ENCODE measurements at places on chromosomes 13 and 19.

GRCh38 chr19:45780448-45781213 lies 1.7 kb downstream of the DMPK start:
- DNase-seq: peak; percentile 17

DNA sequence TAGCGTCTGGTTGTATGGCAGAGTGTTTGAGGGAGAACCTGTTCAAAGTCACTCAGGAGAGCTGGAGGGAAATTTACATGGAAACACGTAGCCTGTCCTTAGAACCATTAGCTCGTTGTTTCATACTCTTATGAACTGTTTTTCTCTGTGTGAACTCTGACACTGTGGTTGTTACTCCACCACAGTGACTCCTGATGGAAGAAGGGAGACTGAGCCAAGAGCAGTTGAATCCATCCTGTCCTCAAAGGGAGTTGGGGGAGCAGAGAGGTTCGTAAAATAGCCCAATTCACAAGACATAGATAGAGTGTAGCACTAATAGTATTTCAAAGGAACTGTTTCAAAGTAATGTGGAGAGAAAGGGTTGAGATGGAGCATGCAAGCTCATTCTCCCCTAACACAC lies 964.8 kb downstream of the PCDH9 start:
- DNase-seq: no peak

DNA sequence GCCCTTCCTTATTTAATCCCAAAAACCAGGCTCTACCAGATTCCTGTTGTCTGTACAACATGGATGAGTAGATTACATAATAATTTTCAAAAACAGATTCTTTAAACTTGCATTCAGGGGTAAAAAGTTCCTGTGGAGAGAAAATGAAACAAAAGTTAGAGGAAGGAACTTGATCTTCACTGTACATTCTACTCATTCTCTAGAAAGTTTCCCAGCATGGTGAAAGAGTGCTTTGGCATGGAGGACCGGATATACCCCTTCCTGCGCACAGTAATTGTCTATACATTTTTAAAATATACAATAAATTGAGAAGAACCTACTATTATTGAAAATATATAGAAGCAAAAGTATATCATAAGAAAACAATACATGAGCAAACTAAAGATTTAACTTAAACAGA lies 274.2 kb downstream of the ITGBL1 start:
- DNase-seq: no peak

DNA sequence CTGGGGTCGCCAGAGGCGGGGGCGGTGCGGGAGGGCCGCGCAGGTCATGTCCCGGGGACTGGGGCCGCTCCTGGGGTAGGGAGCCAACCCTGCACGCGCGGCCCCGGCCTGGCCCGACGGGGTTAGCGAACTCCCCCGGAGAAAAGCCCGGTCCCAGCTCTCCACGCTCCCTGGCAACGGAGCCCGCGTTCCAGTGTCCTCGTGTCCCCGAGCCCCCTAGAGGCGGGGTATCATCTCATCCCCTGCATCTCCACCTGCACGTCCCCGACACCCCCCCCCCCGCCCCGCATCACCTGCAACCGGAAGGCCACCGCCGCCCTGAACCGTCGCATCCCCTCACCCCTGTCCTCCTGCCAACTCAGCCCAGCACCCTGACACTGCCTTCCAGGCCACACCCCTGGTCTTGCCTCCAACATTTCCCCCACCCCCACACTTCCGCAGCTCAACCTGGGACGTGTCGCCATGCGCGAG lies 2.7 kb downstream of the WDR88 start:
- DNase-seq: no peak

GRCh38 chr13:45542878-45543277 lies 72.7 kb downstream of the ERICH6B start:
- DNase-seq: no peak

DNA sequence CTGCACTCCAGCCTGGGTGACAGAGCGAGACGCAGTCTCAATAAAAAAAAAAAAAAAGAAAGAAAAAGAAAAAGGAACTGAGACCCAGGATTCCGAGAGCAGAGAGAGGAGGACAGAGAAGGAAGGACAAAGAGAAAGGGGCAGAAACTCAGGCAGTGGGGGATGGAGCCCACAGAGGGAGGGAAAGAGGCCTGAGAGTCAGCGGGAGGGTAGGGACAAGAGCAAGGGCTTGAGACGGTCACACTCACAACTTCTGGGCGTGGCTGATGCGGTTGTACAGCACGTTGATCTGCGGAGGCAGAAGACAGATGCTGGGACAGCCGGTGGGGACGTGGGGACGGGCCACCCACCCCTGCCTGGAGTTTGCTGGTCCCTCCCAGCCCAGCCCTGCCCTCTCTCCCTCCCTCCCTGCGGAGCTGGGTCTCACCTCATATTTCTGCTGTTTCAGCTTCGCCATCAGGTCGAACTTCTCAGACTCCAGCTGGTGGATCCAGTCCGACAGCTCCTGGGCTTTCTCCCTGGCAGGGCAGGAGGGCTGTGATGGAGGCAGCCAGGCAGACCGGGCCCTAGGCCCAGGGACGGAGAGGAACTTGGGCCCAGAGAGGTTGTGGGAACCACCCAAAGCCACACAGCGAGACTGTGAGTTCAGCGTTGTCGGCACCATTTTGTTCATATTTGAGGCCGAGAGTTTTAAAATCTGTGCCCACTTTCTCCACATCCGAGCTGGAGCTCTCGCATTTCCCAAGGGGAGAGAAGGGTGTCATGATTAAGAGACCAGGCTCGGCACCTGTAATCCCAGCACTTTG lies 15.2 kb downstream of the TNNT1 start:
- no peak for DNase-seq

DNA sequence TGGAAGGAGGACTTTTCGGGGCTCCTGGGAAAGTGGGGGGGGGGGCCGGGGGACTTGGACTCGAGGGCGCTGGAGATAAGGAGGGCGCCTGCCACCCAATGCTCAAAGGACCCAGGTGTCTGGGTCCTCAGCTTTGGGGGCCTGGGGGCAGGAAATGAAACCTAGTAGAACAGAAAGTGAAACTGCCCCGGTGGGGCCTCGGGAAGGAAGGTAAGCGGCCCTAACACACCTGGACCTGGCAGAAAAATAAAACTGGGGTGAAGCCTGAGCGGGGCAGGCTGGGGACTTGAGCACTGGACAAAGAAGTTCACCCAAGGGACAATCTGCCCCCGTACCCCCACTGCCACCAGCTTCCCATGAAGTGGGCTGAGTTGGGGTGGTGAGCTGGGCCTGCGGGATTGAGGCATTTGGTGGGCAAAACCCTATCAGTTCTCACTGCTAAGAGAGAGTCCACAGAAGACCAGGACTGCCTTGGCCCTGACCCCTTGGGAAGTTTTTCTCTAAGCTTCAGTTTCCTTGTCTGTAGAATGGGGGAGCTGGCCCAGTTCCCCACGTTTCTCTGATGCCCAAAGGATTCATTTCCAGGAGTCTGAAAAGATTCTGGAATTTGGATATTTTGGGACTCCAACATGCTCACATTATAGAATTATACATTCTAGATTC lies 2.3 kb downstream of the PRKD2 start:
- DNase-seq: peak; percentile 52

- no peak for DNase-seq
Measured at GRCh38 chr13:84080748-84081530, 198.7 kb upstream of the SLITRK1 start.

DNA sequence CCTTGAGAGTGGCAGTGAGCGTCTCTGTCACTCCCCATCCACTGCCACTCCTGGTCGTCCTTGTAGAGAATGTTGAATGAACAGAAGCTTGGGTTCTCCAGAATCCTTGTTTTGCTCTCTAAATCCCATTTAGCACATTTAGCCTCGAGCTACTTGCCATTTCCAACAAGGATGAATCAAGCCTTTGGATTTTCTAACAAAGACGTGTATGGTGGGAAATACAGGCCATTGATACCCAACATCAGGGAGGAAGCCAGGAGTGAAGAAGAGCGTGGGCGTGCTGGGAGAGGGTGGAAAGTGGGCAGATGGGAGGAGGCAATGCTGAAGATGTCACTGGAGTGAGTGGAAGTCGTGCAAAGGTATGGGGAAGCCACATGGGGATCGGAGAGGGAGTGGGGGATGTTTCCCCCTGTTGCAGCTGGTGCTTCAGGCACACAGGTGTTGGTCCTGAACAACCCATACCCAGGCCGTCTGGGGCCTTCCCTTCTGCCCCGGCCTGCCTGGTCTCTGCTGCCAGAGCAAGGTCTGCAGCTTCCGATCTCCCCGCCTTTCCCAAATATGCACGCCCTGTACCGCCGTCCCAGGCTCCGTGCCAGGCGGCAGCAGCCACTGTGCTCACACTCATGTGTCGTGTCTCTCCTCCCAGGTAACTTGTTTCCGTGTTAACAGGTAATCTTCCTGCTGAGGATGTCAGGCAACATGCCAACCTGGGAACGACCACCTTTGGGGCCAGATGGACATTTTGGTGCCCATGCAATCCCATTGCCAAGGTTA lies 48.7 kb downstream of the ZIC5 start:
- DNase-seq: peak; percentile 10

DNA sequence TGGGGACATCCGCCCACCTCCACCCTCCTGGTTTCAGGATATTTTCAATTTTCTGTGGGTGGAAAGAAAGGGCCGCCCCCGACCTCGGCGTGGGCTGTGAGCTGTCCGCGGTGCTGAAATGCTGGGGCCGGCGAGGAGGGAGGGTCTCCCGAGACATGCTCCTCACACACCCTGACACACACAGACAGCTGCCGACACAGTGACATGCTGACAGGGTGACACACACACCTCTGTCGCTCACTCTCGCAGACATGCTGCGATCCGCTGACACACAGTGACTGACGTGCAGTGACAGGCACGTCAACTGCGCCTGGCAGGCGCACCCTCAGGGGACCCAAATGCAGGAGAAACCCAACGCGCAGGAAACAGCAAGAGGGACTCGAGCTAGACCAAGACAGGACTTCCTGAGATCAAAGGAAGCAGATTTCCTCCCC lies 25.1 kb upstream of the MEIS3 start:
- no peak for DNase-seq

GRCh38 chr19:54415208-54415900 lies at the start of gene TTYH1:
TSS of gene TTYH1 (plus strand) at chr19:54415464. CDS start at chr19:54415553, 89 bp downstream.
- DNase-seq: no peak

DNA sequence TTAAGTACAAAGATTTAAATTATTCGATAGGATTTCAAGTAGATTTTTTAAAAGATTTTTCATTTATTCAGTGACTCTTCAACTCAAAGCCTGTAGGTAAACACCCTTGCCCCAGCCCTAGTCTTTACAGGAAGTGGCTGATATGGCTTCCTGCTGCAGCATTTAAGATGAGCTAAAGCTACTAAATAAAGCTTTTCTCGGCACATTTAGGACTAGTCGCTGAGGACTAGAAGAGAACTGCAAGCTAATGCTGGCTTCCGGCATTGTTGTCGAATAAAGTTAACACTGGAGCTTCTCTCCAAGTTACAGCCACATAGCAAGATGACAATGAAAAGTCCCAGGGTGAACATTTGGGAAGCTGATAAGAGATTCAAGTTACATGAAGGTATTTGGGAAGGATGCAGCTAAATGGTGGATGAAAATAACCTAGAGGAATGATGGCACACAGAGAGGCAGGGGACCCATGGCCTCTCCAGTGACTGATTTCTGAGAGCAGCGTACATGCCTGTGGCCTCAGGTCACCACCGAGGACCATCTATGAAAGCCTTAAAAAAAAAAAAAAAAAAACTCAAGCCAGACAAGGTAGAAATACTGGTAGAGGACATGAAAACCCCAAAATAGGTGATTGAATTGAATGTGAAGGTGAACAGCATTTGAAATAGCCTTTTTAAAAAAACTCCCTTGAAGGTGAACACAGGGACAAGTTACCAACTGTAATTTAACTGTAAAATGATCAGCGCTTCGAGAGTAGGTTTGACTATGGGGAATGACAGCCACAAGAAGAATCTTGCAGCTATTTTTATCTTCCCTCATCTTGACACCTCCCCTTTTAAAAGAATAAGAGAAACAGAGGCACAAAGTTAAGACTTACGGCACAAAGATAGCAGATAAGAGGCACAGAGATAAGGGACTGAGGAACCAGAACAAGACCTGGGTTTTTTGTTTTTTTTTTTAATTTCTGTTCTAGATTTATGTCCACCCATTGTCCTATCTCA lies 155.4 kb downstream of the DCT start:
- DNase-seq: no peak

DNA sequence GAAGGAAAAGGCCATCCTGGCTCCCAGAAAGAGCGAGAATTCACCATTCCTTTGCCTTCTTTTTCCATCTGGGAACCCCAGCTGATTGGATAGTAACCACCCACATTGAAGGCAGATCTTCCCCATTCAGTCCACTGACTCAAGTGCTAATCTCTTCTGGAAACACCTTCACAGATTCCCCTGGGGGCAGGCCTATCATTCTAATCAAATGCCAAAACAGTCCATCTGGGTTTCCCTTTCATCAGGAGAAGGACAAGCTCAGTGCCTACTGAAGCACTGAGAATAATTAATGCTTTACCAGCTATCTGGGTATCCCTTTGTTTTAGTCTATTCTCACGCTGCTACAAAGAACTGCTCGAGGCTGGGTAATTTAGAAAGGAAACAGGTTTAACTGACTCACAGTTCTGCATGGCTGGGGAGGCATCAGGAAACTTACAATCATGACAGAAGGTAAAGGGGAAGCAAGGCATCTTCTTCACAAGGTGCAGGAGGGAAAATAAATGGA lies 293.2 kb downstream of the ENOX1 start:
- DNase-seq: no peak

DNA sequence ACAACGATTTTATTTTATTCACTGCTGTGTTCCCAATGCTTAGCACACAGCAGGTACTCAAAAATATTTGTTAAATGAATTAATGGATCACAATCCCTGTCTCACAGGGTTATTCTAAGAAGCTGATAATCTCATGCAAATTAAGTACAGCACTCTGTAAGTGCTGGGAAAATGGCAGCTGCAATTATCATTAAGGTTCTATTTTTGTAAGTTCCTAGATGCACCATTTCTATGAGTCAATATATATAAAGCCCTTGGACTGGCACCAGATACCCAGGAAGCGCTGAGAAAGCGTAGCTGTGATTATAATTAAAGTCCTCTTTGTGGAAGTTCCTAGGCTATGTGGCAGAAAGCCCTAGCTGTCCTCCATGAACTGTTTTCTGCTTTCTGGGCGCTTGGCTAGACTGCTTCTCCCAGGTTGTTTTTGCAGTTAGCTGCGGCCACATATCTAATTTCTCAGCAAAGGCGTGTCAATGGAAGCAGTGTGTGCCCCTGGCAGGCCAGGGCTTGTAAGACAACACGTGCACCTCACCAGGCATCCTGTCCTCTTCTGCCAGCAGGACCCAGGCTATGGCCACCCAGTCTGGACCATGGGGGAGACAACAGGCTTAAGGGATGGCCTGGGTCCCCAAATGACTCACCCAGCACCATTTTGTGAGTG lies 5.2 kb upstream of the SRRM5 start:
- no peak for DNase-seq

DNA sequence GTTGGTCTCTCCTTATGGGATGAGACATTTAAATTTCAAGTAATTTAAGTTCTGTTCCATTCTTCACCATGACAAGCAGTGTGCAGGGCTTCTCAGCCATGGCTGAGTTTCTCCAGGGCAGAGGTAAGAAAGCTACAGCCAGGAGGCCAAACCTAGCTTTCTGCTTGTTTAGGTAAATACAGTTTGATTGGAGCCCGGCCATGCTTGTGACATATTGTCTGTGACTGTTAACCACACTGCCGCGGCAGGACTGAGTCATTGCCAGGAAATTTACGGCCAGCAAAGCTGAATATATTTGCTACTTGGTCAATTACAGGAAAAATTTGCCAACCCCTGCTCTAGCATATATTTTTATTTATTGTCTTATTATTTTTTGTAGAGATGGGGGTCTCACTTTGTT lies 10.7 kb downstream of the NLRP8 start:
- DNase-seq: no peak

- DNase-seq: no peak
Measured at GRCh38 chr13:113205428-113205931, 3.0 kb downstream of the PCID2 start.

Data from NCI-H2029 treated with DMSO at 0.1 percent for 48 hours (cell line).